ENCODE measurements at places on chromosomes 2 and 18. TPM values are rescaled to one million over a fixed set of nuclear protein-coding genes. Genes with fewer than 3 reads are reported as not detected.

DNA sequence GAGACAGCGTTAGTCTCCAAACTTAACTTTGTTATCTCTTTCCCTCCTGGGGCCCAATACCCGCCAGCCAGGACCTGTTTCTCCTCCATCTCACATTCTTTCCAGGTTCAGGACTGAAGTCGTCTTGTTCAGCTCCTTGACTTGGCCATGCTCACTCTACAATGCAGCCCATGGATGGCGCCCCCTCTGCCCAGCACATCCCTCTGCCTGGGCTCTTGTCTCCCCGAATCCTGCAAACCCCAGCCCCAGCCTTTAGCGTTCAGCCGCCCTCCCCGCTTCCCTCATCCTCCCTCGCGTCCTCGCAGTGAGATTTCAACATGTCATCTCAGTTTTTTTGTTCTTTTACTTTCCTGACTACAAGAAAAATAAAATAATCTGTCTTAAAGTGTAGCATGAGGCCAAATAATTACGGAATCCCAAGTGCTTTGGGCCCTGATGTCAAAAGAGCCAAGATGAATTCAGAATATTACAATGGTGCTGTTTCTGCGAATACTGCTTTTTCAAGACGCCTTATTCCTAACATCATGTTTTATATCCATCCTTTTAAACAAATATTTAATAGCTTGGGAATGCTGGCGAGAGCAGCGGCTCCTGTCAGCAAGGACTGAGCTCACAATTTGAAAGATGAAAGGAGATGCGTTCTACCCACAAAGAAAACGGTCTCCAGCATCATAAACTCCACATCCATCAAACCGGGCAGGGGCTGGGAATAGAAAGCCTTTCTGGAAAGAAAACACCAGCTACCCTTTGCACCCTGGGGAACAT, 1.0 kb downstream of the FAM178B start:
- peak; percentile 61 for DNase-seq
- H3K4me1 ChIP-seq = no peaks in the 10 kb centered on the region
- no peaks in the 10 kb centered on the region for H3K27me3 ChIP-seq
- no peaks in the 10 kb centered on the region for H3K36me3 ChIP-seq

- no peaks in the 10 kb centered on the region for H3K4me1 ChIP-seq
- H3K4me3 ChIP-seq = no peak overlapping the region
- H3K36me3 ChIP-seq = 0 out of 2 replicates have a peak, but pooled peaks cover 3% of the 10 kb centered on the region
- H3K27me3 ChIP-seq = no peaks in the 10 kb centered on the region
Observed at GRCh38 chr18:53817976-53818950, 406.2 kb downstream of the MBD2 start.

GRCh38 chr2:56474412-56475158, 290.8 kb downstream of the CCDC85A start:
- no peaks in the 10 kb centered on the region for H3K27me3 ChIP-seq
- peaks cover 8% of the 10 kb centered on the region for H3K4me1 ChIP-seq
- H3K4me3 ChIP-seq = no peak overlapping the region
- no peak overlapping the region for H3K27ac ChIP-seq

The CHRND gene
- not detected for total RNA-seq

The GPAT2 gene
- total RNA-seq = not detected

The SERPINB12 gene
- not detected for total RNA-seq

The CASP10 gene
- total RNA-seq = 2.7 TPM

The STARD6 gene
- total RNA-seq = not detected

The MYOM1 gene
- total RNA-seq = 0.17 TPM

All from H9 (cell line).